ENCODE measurements at places on chromosomes 1 and 21.
A peak's percentile ranks its signal among the peaks of the same experiment; 100 is the strongest.

- no peak for DNase-seq
Observed at GRCh38 chr1:197919346-197920066, 2.3 kb downstream of the LHX9 start.

GRCh38 chr1:218694636-218695035 lies 349.5 kb downstream of the TGFB2 start:
- no peak for DNase-seq

DNA sequence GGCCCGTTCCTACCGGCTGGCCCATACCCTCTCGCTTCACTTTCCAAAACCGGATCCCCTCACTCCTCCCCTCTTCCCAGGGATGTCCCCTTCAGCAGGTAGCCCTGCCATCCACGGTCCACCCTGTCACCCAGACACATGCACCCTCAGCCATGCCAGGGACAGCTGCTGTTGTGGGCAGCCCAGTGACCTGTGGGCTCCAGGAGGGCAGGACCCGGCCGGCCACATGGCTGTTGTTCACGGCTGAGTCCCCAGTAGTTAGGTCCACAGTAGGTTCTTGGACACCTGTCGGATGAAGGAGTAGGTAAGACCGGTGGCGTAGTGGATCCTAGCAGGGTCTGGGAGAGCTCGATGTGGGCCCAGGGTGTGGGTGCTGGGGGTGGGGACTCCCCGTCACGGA lies 12.5 kb downstream of the SPSB1 start:
- no peak for DNase-seq

DNA sequence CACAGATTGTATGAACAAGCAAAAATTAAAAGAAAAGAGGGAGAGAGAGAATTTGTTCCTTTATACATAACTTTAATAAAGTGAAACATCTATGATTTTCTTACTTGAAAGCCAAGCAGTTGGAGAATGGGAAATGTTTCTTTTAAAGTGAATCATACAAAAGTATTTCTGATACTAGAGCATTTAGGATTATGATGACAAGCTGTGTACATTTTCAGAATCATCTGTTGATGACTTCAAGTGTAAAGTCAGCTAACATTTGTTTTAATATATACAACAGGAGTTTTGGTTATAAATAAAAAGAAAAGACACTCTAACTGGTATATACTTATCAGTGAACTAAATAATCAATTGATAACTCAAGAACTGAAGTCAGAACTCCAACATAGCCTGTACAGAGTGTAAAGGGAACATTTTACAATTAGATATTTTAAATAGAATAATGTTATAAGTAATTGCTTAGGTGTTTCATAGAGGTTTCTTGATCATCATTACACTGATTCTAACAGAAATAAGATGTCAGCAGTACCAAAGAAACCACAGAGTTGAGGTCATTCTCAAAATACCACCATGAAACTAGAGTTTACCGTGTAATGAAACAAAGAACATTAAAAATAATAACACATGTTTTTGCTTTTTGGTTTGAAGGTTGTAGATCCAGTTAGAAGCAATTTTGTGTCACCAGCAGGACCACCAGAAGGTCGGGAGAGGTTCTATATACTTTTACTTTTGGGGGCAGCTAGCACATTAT lies 103.4 kb downstream of the COL24A1 start:
- no peak for DNase-seq

DNA sequence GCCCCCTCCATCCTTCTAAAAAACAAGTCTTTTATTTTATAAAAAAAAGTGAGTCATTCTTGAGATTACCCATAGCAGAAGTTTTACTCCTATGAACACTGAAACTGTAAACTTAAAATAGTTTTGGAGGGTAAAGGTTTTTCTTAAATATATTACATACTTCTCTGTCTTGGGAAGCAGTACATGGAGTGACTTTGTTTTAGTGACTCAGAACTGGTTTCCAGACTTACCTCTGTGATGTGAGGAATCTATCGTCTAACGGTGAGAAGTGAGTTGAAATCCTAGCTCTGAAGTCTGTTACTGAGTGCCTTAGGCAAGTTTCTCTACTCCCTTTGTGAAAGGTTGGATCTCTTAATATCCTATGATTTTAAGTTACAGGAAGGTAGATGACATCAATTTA lies 176.3 kb upstream of the POU3F1 start:
- DNase-seq = no peak

- no peak for DNase-seq
Observed at GRCh38 chr1:227926216-227926791, 21.4 kb downstream of the WNT9A start.

DNA sequence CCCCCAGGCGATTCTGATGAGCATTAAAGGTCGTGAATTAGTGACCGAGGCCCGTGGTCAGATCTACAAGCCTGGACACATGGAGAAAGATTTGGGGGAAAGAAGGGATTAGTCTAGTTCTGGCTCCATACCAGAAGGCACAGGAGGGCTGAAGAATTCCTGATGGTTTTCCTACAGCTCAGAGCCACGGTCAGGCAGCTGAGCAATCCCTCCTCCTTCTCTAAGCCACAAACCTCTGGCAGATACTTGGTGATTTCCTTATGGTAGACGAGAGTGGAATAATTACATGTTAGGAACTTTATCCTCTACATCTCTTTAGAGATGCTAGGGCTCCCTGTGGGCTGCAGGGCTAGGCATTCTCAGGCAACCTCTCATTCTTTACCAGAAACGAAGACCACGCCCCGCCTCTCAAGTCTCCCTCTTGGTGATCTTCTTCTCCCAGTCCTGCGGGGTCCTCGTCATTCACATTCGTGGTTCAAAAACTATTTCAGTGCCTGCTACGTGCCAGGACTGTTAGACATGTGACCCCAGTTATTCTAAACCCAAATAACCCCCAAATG lies 20.5 kb upstream of the ZBTB18 start:
- no peak for DNase-seq

DNA sequence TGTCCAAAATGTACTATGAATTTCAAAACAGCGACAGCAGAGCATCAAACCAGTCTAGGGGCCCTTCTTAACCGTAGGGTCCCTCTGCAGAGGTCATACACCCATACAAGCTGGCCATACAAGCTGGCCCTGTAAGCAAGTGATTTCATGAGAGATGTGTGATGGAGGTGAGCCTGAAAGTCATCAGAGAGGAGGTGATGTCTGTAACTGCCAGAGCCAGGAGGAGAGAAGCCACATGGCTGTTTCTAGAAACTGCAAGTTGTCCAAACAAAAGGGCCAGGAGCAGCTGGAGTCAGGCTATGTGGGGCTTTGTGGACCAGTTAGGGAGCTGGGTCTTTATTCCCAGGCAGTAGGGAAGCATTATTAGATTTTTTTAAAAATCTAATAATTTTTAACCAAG lies 14.8 kb upstream of the SERINC2 start:
- no peak for DNase-seq

GRCh38 chr1:182633031-182633430 lies 28.8 kb upstream of the RGS16 start:
- no peak for DNase-seq

- DNase-seq = no peak
Observed at GRCh38 chr1:201783572-201783971, 45.4 kb upstream of the IPO9 start.

GRCh38 chr1:229430761-229431283 lies 3.1 kb downstream of the ACTA1 start:
- no peak for DNase-seq

- DNase-seq = no peak
Observed at GRCh38 chr1:38241594-38242334, 195.2 kb upstream of the POU3F1 start.

DNA sequence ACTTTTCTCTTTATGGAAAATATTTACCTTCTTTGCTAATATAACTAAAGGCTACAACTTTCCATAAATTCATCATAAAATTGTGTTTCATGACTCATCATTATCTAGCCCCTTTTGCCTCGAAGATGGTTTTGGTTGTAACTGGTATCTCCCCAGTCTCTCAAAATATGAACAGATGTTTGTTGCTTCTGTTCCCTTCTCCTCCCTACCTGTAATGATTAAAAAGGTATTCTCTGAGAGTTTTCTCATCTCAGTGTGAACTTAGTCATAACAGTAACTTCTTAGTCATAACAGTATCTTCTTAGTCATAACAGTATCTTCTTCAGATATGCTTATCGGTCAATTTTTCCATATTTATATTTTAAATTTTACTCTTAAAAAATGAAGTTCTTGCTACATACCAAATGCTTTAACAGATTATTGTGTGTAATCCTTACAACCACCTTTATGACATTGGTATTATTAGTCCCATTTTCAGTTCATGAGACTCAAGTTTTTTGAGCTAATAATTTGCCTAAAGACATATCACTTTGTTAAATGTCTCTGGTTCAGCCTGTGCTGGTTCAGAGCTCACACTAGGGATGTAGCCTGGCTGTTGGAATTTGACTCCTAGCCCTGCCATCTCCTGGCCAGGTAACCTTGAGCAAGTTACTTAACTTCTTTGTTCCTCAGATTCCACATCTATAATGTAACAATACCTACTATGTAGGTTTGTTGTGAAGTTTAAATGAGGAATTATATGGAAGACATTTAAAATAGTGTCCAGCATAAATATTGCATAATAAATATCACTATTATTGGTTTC lies 32.6 kb downstream of the ATP1B1 start:
- DNase-seq = no peak

DNA sequence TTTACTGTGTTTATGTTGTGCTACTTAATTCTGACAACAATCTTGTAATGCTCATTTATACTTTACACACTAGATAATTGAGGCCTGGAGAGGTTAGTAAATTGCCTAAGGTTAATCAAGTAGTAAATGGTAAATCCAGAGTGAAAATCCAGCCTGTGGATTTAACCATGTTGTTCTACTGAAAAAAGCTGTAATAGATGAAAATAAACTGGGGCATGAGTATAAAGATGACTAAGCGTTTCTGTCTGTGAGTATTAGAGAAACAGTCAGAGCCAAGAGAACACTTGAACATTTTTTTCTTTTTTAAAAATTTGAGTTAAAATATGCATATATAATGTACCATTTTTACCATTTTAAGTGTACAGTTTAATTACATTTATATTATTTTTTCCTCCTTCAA lies 47.9 kb upstream of the LEPR start:
- no peak for DNase-seq

GRCh38 chr1:94535879-94536278 lies 5.7 kb downstream of the F3 start:
- DNase-seq = no peak

GRCh38 chr1:216710055-216710454 lies 13.2 kb downstream of the ESRRG start:
- no peak for DNase-seq

DNA sequence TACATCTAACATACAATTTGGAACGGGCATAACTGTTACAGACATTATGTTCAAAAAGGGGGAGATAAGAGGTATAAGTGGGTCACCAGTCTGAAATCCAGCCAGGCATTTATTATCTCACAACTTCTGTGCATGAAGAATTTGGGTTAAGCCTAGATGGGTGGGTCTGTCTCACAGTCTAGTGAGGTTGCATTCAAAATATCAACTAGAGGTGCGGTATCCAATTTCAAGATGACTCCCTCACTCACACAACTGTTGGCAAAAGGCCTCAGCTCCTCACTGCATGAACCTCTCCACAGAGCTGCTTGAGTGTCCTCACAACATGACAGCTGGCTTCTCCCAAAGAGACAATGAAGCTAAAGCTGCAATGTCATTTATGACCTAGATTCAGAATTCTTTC lies 4.7 kb downstream of the AUNIP start:
- DNase-seq = no peak

GRCh38 chr1:43653339-43653738 lies 3.4 kb downstream of the KDM4A start:
- DNase-seq = no peak

- no peak for DNase-seq
Observed at GRCh38 chr1:208149776-208150514, 94.2 kb downstream of the PLXNA2 start.

DNA sequence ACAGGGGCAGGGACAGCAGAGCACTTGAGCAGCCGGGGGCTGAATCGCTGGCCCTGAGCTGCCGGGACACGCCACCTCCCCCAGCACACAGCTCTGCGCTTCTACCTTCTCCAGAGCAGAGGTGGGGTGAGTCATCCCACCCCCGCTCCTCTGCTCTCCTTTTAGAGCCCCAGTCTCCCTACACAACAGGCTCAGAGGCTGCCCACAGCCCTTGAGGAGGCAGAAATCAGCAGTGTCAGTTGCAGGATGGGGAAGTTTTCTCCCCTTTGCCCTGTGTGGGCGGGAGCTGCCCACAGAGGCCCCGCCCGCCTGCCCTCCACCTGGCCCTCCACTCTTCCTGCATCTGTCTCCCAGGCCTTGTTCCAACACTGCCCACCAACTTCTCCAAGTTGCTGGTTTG lies 94.6 kb downstream of the STUM start:
- peak; percentile 49 for DNase-seq

GRCh38 chr1:190429932-190430331 lies 47.7 kb downstream of the BRINP3 start:
- no peak for DNase-seq

DNA sequence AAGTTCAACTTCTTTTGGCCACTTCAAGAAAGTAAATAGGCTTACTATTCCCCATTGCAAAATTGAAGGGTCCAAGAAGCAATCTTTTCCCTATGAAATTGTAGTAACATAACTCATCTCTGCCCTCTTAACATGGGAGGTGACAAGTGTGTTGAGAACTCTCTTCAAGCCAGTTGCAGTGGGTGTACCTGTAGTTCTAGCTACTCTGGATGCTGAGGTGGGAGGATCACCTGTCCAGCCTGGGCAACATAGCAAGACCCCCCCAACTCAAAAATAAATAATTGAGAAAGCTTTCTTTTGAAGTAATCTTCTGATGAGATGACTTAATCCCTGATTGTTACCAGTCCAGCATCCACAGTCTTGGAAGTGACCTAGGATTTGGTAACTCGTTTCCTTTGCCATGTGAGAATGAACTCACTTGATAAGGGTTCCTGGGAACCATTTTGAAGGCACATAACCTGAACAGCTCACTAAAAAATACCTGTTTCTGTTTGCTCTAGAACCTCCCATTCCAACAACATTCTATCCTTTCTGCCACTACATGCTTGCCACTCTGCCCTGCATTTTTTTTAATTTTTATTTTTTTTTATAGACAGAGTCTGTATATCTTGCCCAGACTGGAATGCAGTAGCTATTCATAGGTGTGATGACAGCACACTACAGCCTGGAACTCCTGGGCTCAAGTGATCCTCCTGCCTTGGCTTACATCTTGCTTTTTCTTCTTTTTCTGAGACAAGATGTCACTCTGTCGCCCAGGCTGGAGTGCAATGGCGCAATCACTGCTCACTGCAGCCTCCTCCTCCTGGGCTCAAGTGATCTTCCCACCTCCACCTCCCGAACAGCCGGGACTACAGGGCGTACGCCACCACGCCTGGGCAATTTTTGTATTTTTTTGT lies 1.4 kb upstream of the IPO9 start:
- DNase-seq = no peak

DNA sequence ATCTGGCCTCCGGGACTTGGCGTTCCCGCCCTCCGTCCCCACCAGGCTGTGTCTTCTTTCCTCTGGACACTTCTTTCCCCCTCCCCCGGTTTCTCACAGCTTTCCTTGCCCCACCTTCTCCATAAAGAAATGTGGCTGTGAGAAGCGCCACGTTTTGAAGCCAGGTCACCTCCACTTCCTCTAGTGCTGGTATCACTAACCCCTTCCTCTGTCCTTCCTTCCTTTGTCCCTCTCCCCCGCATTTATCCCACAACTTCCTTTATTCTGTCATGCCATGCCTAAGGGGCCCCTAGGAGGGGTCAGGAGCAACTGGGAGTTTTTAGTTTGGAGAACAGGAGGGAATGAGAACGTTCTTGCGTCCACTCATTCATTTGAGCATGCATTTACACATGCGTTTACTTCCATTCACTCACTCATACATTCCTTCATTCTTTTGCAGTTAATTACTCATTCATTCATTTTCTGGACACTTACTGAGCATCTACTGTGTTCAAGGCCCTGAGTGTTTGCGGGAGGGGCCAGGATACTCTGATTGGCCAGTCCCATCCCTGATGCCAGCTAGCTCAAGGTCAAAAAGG lies 5.0 kb upstream of the ACOT11 start:
- DNase-seq = no peak

GRCh38 chr1:44801491-44802305 lies 1.5 kb downstream of the PLK3 start:
- no peak for DNase-seq
